ENCODE measurements at places on chromosomes 5 and 9.

DNA sequence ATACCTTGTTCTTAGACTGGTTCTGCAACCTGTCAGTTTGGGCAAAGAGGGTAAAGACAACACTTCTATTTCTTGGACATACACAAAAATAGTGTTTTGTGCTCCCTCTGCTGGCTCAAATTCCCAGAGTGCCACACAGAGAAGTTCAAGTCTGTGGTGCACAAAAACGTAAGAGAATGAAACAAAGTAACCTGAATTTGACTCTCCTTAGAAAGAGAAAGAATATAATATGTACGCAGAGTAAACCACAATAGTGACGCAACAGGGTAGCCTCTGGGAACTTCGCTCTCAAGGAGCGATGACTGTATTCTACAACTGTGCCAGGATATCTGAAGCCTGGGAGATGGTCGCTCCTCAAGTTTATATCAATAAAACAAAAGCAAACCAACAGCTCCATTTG lies 18.5 kb downstream of the DDX31 start:
- DNase-seq: peak; percentile 12

DNA sequence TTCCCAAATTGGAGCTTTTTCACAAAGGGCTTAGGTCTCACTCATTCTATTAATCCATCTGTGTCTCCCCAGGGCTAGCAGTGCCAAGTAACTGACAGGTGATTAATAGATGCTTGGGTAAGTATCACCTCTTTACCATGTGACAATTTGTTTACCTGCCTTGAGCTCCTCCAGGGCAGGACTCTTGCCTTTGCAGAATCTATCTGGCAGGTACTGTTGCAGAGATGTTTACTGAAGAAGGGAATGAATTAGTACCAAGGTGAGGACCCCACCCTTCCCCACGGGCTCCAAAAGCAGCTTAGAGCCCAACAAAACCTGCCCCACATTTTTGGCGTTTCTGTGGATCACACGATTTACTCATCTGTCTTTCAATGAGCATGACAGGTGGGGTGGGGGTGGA lies 698 bp upstream of the TGFBI start:
- DNase-seq: no peak

DNA sequence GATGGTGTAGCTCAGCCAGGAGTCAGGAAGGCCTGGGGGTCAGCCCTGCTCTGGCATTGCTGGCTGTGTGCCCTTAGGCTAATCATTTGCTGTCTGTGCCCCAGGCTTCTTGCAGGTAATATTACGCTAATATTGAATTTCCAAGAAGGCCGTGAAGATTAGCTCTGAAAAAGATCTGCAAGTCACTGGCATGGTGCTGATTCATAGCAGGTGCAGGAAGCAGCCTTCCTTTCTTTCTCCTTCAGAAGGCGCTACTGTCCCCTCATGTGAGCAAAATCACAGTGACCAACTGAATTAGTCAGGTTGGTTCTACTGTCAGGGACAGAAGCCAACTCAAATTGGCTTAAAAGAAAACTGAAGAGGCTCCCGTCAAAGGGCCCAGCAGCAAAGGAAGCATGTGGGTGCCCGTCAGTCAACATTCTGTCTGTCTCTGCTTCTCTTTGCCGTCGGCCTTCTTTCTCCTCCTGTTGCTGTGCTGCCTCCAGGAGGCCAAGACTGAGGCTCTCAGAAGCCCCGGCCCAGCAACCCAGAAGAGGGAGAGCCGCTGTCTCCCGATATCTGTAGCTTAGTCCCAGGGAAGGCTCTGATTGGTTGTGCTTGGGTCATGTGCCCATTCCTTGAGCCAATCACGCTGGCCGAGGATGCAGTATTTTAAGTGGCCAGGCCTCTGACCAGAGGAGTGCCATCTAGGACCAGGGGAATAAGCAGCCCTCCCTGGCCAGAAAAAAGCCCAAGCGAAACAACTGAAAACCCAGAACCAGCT lies 67.8 kb upstream of the NEURL1B start:
- no peak for DNase-seq

DNA sequence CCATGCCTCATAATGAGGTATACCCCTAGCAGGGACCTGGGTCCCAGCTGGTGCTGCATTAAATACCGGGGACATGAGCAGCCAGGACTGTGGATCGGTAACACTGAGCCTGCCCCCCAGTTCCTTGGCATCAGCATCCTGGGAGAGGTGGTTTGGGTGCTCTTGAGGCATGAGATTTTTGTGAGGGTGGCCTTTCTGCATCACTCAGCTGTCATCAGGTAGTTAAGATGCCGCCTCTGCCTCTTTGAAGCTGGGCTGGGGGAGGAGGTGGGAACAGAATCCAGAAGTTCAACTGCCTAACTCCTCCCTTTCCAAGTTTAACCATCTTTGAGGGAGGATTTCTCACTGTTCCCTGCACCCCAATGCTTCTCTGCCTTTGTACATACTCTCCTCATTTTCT lies 112.7 kb downstream of the PDZD2 start:
- no peak for DNase-seq

- DNase-seq: no peak
Observed at GRCh38 chr5:88401686-88402085, 133.0 kb upstream of the TMEM161B start.

DNA sequence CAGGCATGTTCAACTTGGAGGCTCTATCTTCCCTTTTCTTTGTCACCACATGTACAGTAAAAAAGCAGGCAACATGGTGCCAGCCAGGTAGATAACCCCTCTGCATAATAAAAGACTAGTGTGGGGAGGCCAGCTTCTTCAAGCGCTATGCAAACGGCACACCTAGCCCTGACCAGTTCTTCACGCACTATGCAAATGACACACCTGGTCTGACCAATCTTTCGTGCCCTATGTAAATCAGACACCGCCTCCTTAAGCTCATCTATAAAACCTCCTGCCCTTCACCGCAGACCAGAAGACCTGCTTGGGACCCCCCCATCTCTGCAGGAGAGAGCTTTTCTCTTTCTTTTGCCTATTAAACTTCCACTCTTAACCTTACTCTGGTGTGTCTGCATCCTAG lies 28.1 kb upstream of the UGCG start:
- DNase-seq: no peak

DNA sequence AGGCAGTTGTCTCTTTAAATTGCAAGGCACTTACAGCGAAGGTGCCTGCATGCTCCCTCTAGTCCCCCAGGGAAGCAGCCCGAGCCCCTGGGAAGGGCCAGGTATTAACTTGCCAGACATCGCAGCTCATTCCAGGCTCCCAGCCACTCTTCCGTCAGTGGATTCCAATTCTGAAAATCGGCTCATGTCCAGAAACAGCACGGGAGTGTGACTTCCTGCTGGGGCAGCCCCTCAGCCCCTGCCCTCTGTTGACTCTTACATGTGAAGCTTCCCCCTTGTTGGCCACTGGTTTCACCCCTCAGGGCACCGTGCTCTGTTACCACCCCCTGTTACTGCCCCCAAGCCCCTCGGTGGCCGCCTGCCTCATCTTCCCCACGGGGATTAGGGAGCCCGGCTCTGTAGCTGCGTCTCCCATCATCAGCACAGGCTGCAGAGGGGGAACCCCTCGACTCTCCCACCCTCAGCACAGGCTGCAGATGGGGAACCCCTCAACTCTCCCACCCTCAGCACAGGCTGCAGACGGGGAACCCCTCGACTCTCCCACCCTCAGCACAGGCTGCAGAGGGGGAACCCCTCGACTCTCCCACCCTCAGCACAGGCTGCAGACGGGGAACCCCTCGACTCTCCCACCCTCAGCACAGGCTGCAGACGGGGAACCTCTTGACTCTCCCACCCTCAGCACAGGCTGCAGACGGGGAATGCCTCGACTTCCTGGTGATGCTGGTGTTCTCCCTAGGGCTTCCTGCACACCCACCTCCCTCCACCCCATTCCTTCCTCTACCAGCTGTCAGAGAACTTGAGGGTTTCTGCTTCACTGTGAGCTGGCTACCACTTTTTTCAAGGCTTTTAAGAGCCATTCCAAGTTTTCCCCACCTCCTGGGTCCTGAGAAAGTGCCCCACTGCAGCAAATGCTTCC lies 11.1 kb upstream of the CACNA1B start:
- DNase-seq: no peak

- no peak for DNase-seq
Observed at GRCh38 chr5:89534331-89534730, 651.3 kb upstream of the MEF2C start.

- DNase-seq: no peak
Observed at GRCh38 chr9:108475813-108476212, 380.0 kb downstream of the ACTL7B start.

- DNase-seq: no peak
Observed at GRCh38 chr5:63398346-63398745, 563.9 kb downstream of the HTR1A start.

DNA sequence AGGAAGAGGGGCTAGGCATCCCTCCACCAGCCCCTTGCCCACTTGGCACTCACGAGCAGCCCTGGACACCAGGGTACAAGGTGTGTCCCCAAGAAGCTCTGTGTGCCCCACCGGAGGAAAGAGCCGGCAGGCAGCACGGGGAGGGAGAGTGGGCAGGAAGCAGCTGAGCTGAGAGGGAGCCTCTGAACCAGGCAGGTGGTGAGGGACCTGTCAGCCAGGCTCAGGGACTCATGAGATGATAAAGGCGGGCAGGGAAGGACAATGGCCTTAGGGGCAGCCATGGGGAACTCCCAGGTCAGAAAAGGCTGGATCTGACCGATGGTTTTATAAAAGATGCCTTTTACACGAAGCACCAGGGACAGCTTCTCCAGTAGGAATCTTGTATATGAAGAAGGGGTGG lies 112.0 kb downstream of the VAV2 start:
- DNase-seq: no peak

DNA sequence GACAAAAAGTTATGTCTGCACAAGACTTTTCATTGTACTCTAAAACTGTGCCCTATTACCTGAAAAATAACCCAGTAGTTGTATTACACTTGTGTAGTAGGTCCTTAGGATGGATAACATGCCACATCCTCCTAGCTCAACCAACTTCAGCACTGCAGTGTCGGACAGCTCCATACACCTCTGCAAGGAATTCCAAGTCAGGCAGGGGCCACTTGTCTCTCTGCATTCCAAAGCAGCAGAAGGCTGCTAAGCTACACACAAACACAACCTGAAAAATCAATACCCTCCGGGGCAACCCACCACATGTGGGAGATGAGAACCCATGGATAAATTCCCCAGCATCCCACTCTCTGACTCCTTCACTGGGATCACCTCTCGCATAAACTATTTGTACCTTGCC lies 50.2 kb downstream of the MED10 start:
- DNase-seq: no peak

DNA sequence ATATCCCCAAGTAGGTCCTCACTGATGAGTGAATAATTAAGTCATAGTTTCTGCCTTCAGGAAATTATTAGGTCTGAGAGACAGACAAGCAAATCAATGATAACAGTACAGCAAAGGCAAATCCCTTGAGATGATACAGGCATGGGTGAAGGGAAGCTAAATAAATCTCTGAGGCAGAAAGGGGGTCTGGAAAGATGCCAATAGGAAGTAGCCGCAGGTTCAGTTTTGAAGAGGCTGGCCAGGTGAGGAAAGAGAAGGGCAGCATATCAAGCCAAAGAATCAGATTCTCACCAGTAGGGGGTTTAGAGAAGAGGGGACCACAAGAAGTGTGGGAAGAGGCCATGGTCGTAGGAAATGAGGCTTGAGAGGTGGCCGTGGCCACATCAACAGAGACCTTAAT lies 85.8 kb downstream of the KIAA1958 start:
- DNase-seq: no peak

DNA sequence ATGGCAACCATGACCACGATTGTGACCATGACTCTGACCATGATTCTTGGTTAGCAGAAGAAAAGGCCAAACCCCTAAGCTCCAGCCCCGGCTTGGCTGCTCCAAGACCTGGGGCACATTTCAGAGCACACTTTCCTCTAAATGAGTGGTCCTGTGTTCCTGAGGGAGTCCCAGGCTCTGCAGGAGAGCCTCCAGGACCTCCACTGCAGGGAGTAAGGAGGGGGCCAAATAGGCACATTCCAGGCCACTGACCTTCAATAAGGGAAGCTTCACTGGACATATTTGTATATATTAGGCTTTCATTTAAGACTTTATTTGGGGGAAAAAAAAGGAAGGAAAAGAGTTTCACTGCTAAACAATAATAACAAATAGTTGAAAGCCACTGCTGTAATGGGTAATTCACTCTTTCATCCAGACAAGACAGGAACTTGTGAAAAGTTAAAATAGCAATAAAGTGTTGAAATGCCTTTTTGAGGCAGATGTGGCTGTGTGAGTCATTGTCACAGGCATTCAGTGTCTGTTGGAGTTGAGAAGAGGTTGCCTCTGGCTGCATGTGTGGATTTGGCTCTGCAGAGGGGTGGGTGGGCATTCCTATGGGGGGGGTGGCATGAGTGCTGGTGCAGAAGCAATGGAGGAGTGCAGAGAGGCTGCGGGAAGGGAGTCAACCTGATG lies 63.9 kb upstream of the TGFBR1 start:
- DNase-seq: no peak

- peak; percentile 59 for DNase-seq
Observed at GRCh38 chr9:79883073-79883645, 311.4 kb downstream of the TLE4 start.

DNA sequence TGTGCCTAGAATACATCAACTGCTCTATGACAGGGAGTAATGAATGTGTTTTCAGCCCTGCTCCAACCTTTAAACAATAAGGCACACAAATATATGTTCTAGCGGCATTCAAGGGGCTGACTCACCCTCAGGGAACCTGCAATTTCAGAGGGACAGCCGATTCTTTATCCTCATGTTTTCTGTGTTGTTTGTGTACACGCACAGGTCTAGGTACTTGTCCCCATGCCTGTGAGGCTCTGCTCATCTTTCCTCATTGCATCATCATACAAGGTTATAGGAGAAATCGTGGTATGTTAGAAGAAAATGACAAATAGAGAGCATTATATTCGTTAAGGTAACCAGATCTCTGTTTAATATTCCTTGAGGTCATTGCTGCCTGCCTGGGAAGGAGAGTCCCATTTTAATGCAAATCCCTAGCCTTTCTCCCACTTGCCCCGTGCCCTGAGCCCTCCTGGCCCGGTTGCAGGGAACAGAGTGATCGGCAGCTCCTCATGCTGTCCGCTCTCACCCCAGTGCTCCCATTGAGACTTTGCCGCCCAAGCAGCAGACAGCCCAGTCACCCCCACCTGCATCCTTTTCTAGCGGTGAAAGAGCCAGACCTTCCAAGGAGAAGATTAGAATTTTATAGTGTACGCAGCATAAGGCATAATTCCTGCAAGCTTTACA lies 14.6 kb downstream of the MAP1B start:
- DNase-seq: no peak

- DNase-seq: no peak
Observed at GRCh38 chr9:6197330-6197729, 18.3 kb upstream of the IL33 start.

Data from CD4-positive, alpha-beta T cell treated with Interleukin-12 subunit alpha and Interleukin-12 subunit beta, for 1 hour (primary cell).